ENCODE measurements at places on chromosomes 4 and X.
A peak's percentile ranks its signal among the peaks of the same experiment; 100 is the strongest.

DNA sequence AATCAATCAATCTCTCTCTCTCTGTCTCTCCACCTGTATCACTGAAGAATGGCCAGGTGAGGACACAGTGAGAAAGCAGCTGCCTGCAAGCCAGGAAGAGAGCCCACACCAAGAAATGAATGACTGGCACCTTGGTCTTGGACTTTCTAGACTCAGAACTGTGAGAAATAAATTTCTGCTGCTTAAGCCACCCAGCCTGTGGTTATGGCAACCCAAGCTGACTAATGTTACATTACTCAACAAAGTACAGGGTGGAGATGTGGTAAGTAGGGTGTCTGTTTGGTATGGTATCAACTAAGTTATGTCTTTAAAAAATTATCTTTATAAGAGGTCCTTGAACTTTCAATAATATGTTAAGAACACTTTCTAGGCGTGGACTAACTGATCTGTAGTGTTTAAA, 159.3 kb downstream of the EPHA5 start:
- DNase-seq = no peak

GRCh38 chrX:2340991-2341390, 159.8 kb downstream of the DHRSX start:
- no peak for DNase-seq

- DNase-seq = peak; percentile 35
These were observed 54.8 kb upstream of the SRD5A3 start for GRCh38 chr4:55291227-55291640.

GRCh38 chr4:124873361-124874171, 161.0 kb upstream of the ANKRD50 start:
- DNase-seq = no peak

DNA sequence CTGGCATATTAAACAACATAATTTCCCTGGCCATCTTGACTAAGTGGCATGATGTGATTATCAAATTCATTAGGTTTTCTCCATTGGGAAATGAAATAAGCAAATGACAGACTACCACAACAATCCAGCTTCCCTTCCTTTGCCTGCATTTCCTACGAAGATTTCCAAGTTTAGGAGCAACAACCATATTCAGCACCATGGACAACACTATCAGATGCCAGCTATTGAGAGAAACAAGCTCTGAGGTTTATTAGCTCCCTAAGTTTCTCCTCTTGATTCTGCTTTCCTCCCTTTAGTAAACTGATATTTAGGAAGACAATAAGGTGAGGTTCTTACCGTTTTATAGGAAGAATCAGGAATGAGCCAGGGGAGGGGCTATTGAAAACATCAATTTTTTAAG, 36.2 kb downstream of the DCX start:
- no peak for DNase-seq

DNA sequence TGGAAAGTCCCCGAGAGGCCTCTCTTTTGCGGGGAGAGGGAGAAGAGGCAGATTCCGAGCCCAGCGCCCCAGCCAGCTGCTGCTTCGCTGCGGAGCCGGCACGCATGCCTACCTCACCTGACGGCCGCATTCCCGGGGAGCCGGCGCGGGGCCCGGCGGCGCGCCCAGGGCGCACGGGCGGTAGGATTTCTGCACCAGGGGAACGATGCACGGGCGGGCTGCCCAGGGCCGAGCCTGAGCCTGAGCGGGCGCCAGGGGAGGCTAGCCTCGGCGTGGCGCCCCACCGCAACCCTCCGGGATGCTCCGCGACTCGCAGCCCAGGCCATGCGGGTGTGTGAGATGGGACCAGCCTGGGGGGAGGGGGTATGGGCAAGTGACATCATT, 81.3 kb upstream of the SCML1 start:
- DNase-seq = no peak

DNA sequence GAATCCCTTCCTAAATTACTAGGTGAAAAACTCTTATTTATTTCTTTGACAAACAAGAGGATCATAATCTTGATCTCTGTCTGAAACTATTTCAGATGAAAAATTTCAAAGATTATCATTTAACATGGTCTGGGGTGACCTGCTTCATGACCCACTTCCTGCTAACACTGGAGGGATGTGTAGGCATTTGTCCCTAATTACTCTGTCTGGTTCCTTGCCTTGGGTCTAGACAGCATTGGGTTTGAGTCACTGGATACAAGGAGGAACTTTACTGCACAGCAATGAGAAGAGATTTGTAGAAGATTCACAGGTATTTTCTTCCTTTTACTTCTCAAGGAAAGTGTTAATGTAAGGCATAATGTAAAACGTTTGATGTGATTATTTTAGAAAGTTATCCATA, 67.9 kb downstream of the LEF1 start:
- no peak for DNase-seq

DNA sequence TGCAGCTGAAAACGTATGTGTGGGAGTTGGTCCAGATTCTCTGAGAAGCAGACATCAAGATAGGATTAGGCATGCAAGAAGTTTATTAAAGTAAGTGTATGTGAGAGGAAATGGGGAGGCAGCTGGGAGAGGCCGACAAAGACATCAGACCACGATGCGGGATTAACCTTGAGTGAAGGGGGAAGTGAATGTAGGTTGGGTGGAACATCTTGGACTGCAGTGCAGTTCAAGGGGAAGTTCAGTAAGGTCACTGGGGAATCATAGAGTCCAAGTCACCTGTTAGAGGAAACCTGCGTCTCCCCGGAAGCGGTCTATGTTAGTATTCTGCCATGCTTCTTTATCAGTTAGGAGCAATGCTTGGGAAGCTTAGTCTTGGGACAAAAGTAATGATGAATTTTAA, 22.0 kb downstream of the CXCL8 start:
- no peak for DNase-seq

DNA sequence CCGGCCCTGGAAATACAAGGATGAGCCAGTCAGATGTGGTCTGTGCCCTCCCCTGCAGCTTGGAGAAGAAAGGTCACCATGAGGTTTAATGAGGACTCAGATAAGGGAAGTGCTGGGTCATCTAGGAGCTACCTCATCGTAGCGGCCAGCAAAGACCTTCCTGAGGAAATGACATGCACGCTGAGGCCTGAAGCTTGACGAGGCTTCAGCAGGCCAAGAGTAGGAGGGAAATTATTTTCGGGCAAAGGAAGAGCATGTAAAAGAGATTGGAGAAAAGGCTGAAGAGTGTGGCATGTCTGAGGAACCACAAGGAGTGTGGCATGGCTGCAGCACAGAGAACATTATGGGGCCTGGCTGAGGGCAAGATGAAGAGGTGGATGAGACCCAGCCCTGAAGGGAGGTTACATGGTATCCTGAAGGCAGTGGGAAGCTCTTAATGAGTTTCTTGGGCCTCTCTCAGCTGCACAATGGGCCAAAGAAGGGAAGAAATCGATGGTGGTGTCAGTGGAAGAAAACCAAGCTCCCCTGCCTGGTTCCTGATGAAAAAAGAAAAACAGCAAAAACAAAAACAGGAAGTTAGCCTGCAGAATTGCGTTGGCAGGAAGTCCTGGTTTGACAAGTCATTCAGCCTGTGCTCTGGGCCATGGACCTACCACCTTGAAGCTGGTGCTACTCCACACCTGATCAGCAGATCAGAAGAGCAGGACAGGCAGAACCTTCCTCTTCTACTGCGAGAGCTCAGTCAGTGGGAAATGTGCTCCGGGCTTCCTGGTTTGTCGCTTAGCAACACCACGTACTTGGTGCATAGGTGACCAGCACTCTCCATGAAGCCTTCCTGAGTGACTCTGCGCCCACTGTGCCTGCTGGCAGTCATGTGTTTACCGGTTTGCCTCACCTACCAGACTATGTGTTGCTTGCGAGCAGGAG, 134.5 kb upstream of the KLF3 start:
- no peak for DNase-seq

DNA sequence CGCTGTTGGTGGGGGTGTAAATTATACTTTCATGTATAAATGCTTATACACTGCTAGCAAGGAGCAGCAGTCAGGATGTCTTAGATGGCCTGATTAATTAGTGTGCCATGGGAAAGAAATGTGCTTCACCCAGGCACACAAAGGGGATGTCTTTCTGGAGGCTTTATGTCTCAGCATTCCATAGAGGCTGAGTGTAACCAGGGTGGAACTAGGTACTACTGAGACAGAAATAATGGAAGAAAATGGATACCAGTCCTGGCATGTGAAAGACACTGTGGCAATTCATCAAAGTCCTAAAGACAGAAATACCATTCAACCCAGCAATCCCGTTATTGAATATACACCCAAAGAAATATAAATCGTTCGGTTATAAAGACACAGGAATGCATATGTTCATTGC, 52.5 kb downstream of the PF4 start:
- DNase-seq = no peak

DNA sequence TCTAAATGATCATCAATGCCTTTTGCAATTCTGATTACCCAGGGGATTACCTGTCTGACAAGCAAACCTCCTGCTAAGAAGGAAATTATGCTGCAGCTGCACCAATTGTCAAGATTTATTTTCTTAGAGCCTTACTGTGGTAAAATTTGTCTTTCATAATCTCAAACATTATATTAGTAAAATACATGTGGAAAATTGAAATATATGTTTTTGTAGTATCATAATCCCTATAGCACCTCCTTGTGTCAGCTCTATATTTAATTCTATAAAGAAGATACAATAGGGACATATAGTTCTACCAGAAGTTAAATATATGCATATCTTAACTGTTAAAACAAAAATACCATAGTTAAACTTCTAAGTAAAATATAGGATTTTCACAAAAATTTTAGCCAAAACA, 655.6 kb upstream of the PCDH10 start:
- DNase-seq = no peak

GRCh38 chr4:128527946-128528576, 240.4 kb upstream of the PGRMC2 start:
- no peak for DNase-seq
